T-helper 9 cell (primary cell): ENCODE measurements at places on chromosomes 1 and 21.

DNA sequence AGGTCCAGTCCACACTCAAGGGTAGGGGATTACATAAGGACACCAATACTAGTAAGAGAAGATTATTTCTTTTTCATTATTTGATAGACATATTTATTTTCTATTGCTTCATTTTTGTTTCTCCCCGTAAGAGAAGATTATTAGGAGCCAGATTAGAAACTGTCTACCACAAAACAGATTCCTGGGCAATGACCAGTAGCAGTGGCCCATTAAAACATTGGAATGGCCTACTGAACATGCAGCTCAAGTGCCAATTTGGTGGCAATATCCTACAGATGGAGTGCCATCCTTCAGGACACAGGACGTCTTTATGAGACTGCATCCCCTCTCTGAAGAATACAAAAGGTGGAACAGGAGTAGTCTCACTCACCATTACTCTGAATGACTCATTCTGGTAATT lies 34.0 kb upstream of the ARHGAP29 start:
- DNase-seq = no peak

- DNase-seq = no peak
Measured at GRCh38 chr1:205598841-205599668, 32.8 kb downstream of the ELK4 start.

- no peak for DNase-seq
Measured at GRCh38 chr1:168794057-168794456, 65.1 kb upstream of the DPT start.

DNA sequence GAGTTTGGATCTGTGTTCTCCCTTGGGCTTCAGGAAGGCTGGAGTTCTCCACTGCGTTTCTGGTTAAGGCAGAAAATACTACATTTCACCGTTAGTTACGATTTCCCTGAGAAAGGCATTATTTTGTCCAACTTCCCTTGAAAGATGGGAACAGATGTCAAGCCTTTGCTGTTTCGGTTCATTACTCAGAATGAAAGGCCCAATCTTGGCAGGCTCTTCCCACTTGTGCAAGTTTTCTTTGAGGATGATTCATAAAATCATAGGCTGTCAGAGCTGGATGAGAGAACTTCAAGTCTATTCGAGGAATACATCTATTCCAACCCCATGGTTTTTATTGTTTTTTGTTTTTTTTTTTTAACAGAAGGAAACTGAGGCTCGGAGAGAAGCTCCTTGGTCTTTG lies 205.2 kb downstream of the GRIK3 start:
- no peak for DNase-seq

DNA sequence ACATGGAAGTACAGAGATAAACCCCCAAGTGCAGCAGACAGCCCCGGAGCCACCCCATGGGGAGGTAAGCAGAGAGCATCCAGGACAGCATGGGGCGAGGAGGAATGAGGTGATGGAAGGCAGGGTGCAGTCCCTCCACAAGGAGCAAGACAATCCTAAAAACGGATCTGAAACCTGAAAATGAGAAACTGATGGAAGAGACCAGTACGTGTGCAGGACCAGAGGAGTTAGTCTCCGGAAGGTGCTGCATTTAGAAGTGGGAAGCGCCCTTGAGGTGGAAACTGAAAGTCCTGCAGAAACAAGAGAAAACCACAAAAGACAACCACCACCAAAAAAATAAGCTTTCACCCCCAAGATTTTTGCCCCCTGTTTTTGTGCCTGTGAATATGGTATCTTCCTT lies 17.4 kb upstream of the DDOST start:
- no peak for DNase-seq

DNA sequence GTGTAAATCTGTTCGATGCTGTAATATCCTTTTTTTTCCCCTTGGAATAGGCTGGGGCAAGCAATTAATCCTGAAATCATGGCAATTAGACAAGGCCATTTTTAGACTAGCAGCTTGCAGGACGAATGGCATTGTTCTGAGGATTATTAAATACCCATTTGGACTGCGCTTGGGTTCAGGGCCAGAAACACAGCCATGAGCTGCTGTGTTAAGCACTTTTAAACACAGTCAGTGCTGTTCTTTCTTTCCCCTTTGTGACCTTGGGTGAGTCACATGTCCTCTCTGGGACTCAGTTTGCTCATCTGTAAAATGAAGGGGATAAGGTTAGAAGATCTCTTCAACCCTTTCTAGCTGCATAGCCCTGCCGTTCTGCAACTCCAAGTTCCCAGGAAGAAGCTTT lies 58.6 kb upstream of the C8B start:
- DNase-seq = no peak
